Stimulated activated CD4-positive, alpha-beta T cell treated with anti-CD3 and anti-CD28 coated beads, Interleukin-12 subunit alpha, Interleukin-12 subunit beta, amount 100 ng/mL, for 48 hours (primary cell): ENCODE measurements at places on chromosomes 3 and 15.

- DNase-seq, result no peak
Observed at GRCh38 chr3:50302095-50303012, 1.0 kb downstream of the HYAL1 start.

DNA sequence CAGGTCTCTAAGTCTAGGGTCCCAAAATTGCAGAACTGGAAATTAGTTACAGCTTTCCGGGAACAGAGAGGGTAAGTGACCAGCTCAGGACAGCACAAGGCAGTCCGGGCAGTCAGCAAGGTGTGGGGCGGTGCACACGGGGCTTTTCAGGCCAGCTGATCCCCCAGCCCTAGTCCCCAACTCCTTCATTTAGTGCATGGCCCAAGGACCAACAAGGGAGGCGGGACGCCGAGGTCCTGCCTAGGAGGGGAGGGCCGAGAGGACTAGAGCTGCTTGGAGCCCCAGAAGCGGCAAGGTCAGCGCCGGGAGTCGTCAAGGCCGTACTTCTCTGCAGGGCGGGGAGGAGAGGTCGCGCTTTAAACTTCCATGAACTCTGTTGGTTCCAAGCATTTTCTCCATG, 2.0 kb upstream of the PDE8A start:
- DNase-seq, result no peak

DNA sequence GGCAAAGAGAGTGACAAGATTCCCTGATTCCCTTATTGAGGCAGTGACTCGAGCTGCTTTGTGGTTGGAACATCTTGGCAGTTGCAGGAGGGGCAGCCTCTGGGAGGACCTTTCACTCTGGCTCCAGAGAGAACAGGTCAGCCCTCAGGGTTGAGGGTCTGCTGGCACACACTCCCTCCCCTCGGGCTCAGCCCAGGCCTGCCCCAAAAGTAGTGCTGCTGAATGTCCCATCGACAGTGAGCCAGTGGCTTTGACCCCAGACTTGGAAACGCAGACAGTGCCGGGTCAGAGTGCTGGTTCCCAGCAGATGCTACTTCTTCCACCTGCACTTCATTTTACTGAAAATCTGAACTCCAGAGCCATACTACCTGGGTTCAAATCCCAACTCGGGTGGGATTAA, 25.6 kb upstream of the ATP2B2 start:
- DNase-seq, result no peak

DNA sequence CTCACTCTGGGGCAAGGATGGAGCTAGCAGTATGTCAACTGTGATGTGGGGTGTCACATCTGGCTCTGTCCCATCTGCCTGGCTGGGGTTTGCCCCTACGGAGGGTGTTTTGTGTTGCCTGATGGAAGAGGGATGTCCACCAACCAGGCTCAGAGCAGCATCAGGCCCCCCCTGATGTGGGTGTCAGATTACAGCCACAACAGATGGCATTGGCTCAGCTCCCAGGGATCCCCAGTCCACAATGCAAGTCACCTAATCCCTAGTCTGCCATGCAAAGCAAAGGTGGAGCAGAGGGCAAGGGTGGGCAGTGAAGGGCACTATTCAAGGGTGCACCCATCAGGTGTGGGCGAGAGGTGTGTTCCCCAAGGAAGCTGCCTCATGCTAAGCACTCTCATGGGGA, 48.9 kb upstream of the AMOTL2 start:
- no peak for DNase-seq

DNA sequence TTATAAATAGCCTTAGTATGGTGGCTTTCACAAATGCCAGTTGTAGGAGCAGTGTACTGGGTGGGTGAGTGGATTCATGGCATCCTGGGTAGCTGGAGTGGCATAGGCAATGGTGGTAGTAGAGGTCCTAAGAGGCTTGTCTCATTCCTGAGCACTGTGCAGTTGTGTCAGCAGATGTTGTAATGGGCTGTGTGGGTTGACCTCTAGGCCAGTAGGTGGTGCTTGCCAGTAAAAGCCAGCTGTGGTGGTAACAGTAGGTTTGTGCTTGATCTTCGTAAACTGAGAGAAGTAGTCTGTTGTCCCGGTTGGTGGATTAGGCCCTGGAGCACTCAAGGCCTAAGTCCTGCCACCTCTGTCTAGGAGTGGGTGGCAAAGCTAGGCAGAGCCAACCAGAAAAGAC, 149.7 kb upstream of the SUCLG2 start:
- DNase-seq, result no peak

- no peak for DNase-seq
Observed at GRCh38 chr15:61314427-61314826, 85.3 kb upstream of the RORA start.

- no peak for DNase-seq
Observed at GRCh38 chr3:149343951-149344350, 10.5 kb upstream of the TM4SF18 start.

DNA sequence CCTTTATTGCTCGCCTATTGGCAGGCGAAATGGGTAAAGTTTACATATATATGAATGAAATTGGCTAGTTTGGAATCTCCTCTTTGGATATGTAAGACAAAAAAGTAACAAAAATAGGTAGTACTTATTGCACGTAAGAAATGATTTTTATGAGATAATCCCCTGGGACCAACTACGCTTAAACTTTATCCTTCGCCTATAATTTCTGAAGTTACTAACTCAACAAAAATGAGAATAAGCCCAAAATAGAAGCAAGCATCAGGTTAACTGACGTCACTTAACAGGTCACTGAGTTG, 438 bp upstream of the SLC49A4 start:
- DNase-seq, result no peak

- no peak for DNase-seq
Observed at GRCh38 chr15:74350295-74351275, 16.9 kb downstream of the CYP11A1 start.
